ENCODE measurements at places on chromosomes 7 and 10. TPM values are rescaled to one million over a fixed set of nuclear protein-coding genes. Genes with fewer than 3 reads are reported as not detected.

Gene PTPN12
- 45.6 TPM for total RNA-seq

DNA sequence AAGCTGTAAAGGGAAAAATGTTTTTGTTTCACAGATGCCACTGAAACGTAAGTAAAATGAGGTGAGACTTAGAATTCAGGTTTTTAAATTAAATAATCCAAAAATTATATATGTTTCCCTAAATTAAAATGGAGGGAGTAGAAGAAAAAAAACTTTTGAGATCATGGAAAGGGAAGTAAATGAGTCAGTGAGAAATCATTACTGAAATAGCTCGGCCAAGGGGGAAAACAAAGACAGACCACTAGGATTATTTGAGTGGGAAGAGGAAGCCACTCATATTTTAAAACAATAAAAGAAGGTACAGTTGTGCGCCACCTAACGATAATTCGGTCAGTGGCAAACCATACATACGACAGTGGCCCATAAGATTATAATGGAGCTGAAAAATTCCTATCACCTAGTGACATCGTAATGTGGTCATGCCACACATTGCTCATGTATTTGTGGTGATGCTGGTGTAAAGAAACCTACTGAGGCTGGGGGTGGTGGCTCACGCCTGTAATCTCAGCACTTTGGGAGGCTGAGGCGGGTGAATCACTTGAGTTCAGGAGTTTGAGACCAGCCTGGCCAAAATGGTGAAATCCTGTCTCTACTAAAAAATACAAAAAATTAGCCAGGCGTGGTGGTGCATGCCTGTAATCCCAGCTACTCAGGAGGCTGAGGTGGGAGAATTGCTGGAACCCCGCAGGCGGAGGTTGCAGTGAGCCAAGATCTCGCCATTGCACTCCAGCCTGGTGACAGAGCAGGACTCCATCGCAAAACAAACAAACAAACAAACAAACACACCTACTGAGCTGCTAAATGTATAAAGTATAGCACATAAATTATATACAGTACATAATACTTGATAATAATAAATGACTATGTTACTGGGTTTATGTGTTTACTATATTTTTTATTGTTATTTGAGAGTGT is 64.7 kb downstream of the MKX start:
- no peak for DNase-seq

Gene CALHM1
- not detected for total RNA-seq

GRCh38 chr7:497346-497745 is 22.3 kb downstream of the PDGFA start:
- DNase-seq, result peak; percentile 54

- no peak for DNase-seq
Observed at GRCh38 chr7:26054386-26054785, 97.6 kb upstream of the NFE2L3 start.

GRCh38 chr10:697097-697875 is 7.8 kb upstream of the DIP2C start:
- no peak for DNase-seq

DNA sequence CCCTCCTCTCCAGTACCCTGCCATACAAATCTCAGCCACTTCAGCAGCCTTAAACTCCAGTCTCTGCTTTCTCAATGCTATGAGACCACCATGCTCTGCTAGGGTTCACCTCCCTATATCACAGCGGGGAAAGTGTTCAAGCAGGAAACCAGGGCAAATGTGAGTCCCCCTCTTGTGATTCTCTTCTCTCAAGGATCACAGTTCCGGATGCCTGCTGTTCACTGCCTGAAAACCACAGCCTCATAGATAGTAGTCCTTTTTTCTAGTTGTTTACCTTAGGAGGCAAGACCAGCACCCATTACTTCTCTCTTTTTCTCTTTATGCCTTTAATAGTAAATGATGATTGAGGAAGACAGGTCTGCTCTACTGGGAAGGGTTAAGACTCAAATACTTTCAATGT is 100.8 kb downstream of the SGMS1 start:
- DNase-seq, result no peak

Gene CYP2E1
- 0.89 TPM for total RNA-seq

DNA sequence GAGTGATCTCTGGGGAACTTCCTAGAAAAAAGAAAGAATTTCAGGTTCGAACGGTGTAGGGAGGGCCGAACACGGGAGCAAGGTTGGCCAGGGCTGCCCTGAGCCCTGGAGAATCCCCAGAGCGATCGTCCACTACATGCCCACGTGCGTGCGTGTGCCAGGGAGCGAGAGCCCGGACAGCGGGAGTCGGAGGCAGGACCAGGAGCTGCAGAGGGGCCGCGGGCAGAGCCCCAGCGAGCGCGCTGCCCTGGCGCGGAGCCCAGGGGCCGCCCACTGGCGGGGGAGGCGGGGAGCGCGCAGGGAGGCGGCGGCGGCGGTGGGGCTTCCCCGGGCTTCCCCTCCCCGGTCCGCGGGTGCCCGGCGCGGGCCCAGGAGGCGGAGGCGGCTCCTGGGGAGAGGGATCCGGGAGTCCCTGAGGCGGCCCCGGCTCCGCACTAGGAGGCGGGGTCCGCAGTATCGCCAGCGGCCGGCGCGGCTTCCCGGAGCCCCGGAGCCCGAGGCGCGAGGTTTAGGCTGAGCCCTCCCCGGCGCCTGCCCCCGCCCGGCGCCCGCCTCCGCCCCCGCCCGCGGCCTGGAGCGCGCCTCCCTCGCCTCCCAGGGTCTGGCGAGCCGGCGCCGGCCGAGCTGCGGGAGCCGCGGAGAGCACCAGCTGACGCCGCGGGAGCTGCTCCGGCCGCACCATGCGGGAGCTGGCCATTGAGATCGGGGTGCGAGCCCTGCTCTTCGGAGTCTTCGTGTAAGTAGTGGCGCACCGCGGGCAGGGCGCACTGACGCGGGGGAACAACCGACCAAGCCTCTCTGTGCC is at the start of gene PLPP4:
TSS of gene PLPP4 (plus strand) at position 602 of the 805 bp plus-strand sequence. CDS start at position 681, 79 bp downstream.
- DNase-seq, result no peak

Gene SPDYE8
- not detected for total RNA-seq

Gene UCN3
- not detected for total RNA-seq

Gene COL1A2
- total RNA-seq, result 96.6 TPM

- no peak for DNase-seq
Observed at GRCh38 chr10:29317027-29317420, 28.2 kb downstream of the LYZL1 start.

Gene PRPS1L1
- not detected for total RNA-seq

DNA sequence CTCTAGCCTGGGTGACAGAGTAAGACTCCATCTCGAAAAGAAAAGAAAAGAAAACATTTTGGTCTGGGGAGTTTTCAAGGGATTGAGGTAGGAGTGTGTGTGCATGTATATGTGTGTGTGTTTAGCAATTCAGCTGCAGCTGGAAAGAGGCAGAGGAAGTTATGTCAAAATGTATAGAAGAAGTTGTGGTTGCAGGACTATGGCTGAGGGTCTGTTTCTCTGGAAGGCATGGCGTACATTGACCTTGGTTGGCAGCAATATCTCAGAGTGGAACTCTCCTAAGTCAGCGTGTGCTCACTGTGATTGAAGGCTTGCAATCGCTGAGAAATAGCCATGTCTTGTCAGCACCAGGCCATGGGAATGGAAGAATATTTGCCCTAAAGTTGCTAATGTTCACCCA is 28.6 kb upstream of the RHBDD2 start:
- no peak for DNase-seq

DNA sequence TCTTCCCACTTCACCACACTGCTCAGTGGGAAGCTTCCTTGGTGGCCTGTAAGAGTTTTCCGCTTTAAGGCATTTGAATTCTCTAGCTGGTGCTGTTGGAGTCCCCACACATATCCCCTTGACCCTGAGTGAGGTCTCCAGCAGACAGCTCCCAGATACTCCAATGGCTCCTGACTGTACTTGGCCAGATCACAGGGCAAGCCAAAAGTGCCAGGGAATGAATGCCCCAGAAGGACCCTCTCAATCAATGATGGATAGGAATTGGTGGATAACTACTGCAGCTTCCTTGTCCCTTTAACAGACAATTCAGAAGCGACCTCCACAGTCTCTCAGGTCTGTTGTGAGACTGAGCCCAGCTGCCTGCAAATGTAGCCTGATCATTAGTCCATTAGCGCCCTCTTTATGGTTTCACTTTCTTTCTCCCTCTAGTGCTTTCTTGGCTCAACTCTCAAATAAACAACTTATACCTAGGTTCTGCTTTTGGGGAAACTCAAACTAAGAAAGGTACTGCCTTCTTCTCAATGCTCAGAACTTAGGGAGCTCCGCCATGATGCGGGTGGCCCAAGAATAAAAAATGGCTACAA is 283.0 kb downstream of the TCF7L2 start:
- no peak for DNase-seq

Gene LRRD1
- total RNA-seq, result not detected

Gene SAP25
- 0.84 TPM for total RNA-seq
